CD4-positive, alpha-beta T cell treated with Interleukin-1 beta for 1 hour (primary cell): ENCODE measurements at places on chromosomes 3 and 15.

GRCh38 chr3:49172551-49173041 lies 1.2 kb downstream of the KLHDC8B start:
- no peak for DNase-seq

DNA sequence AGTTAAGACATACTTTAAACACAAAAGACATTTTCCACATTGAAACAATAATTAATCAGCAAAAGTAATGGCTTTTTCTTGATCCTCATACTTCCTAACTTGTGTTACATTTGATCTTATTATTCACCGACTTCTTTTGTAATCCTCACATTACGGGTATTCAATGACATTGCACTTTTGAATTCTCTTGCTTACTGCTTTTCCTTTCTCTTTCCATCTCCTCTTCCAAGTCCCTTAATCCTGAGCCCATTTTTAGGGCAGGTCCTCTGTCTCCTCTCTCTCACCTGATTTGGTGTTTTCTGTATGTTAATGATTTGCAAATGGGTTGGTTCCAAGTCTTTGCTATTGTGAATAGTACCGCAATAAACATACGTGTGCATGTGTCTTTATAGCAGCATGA lies 48.5 kb upstream of the RAP2B start:
- DNase-seq = no peak

DNA sequence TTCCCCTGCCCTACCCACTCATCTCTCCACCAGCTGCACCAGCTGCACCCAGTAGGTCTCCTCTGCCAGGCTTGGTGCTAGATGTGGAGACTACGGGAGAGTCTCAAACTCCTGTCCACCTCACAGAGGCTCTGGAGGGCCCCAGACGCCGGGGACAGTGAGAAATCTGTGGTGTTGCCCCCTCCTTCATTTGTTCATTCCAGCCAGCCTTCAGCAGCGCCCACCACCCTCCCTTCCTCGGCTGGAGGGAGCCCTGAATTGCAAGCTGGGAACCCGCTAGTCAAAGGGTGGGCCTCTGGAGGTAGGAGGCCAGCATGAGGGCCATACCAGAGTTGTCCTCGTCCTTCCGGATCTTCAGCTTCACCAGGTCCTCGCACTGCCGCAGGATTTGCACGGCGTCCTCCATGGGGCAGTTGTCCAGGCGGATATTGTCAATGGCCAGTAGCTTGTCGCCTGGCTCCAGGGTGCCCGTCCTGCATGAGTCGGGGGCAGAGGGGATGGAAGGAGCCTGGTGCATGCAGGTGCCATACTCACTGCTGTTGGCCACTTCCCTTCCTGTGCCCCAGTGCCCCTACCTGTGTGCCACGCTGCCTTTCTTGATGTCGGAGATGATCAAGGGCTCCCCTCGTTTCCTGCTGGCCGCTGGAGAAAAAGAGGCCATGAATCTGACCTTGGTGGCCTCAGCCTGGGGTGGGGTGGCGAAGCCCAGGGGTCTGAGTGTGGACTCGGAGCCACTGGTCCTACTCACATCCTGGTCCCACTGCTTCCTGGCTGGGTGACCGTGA lies 29.1 kb downstream of the GRIP2 start:
- DNase-seq = no peak

GRCh38 chr3:186605078-186605477 lies 7.8 kb upstream of the AHSG start:
- DNase-seq = no peak

GRCh38 chr3:184441202-184441900 lies 61.5 kb downstream of the CHRD start:
- no peak for DNase-seq

GRCh38 chr3:72234391-72234790 lies 449.4 kb upstream of the PROK2 start:
- no peak for DNase-seq

- DNase-seq = no peak
These were observed 512 bp downstream of the LARP6 start for GRCh38 chr15:70853318-70853972.

- DNase-seq = no peak
These were observed 819.7 kb upstream of the ALCAM start for GRCh38 chr3:104547031-104547430.

DNA sequence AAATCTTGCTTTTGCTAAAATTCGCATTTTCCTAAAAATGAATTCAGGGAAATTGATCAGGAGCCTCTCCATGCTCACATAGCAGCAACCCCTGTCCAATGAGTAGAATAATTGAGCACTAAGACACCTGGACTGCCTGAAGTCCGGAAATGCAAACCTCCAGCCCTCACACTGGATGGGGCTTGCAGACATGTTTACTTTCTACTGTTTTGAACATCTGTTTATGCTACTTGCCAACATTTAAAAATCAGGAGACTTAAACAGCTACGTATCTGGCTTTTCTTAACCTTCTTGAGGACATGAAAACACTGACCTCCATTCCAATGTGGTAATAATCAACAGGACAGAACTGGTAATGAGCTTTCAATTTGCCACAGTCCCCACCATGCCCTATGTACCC lies 184.4 kb downstream of the SHOX2 start:
- no peak for DNase-seq

GRCh38 chr3:71809321-71810026 lies 24.5 kb upstream of the PROK2 start:
- DNase-seq = no peak

GRCh38 chr3:4417449-4417848 lies 49.6 kb downstream of the SUMF1 start:
- DNase-seq = no peak

- no peak for DNase-seq
These were observed 43.6 kb downstream of the BLM start for GRCh38 chr15:90760661-90761232.

- DNase-seq = no peak
These were observed 342.0 kb upstream of the NR2F2 start for GRCh38 chr15:95988574-95988887.

DNA sequence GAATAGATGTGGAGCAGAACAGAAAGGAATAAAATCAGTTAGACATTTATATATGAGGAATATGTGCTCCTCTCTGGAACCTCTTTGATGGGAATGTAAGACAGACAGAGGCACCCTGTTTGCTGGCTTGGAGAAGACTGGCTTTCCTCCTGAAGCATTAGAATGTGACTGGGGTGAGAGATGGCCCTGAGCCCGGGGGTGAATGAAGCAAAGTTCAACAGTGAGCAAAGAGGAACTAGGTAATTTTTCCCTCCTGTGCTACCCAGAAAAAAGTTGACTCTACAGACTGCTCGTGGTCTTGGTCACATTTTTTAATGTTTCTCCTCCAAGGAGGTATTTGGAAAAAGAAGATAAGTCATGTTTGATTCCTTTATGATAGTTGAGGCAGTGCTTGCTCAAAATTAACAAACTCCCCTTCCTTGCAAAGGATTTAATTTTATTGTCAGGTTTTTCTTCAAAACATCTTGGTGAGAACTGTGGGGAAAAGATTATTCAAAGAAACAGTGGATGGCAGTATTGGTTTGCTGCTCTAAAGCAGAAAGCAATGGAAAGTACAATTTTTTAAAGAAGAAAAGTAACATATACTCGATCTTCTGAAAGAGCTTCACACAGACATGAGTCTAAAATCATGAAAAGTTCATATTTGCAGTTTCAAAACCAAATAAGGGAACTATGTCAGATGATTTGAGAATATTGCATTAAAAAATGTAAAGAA lies 370.4 kb upstream of the CDIN1 start:
- DNase-seq = no peak

DNA sequence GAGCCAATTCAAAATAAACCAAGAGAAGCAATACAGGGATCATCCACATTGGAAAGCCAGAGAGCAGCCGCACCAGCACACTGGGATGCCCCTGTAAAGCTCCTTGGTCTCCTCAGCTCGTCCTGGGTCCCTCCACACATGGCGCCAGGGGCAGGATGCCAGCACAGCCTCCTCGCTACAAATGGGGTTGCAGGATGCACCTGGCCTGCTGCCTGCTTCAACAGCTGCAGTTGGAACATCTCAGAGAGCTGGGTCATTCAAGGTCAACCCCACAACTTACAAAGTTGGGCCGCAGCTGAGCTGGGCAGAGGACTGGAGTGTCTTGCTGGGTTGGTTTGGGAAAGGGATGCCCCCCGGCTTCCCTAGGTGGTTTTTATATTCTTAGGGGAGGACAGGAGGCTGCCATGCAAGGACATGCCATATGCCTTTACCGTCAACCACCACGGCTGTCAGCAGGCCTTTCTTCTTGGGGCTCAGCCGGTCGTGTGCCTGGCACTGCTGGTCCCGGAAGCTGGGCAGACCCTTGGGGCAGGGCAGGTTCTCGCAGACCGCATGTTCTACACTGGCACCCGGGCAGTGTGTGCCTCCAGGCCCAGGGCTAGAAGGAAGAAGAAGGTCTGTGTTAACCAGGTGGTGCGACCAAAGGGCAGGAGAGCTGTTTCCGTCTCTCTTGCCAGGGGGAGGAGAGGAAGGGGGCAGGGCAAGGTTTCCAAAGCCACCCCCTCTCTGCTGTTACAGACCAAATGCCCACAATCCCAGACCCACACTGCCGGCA lies 225.2 kb downstream of the ADAMTS17 start:
- DNase-seq = no peak

DNA sequence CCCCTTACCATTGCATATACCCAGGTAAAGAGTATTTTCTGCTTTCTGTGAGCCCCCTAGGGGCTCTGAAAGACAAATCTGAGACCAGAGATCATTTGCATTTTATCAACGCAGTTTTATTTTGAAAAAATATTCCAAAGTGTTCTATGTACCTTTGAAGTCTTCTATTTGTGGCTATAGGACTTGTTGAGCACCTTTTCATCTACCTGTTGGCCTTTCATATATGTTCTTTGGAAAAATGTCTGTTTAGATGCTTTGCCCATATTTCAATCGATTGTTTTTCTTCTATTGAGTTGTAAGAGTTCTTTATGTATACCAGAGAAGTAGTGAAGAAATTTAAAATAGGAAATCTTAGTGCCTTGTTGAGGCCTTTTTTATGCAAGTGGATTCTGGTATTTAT lies 94.0 kb downstream of the LRRC28 start:
- DNase-seq = no peak

DNA sequence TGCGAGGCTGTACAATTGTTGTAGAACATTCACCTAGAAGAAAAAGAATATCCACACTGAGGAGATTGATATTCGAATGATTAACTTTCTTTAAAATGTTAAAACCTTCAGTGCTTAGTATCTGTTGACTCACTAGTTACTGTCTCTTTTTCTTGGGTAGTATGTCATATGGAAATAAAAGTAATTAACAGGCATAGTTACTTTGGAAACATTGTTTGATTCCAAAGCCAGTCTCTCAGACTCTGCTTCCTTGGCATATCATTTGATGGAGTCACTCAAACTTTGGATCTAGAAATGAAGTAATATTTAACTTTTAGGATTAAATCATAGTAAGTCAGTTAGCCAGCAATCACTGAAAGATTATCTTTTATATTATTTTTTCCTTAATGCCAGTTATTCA lies 63.4 kb downstream of the MAP2K5 start:
- DNase-seq = no peak

DNA sequence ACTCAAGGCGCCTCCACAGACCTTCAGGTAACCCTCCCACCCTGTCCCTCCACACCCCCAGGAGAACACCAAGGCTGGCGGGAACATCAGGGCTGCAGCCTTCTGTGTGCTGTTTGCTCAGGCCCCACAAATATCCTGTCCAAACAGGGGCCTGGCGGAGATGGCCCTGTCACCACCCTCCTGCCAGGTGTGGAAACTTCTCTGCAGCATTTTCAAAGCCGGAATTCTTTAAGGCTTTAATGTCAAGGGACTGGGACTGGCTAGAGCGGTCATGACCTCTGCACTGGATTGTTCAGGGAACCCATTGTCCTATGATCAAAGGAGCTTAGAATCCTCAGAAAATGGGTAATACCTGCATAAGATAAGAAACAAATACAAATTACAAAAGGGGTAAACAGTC lies 46.6 kb downstream of the FBLN2 start:
- no peak for DNase-seq

DNA sequence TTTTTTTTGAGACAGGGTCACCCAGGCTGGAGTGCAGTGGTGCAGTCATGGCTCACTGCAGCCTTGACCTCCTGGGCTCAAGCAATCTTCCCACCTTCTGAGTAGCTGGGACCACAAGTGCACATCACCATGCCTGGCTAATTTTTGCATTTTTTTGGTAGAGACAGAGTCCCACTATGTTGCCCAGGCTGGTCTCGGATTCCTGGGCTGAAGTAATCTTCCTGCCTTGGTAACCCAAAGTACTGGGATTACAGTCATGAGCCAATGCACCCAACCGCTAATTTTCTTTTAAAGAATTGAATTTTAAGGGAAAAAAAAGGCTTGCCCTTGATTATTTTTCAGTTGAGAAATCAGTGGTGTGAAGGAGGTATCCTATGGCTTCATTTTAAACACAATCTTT lies 334.0 kb downstream of the SOX2 start:
- DNase-seq = no peak

GRCh38 chr3:128818186-128818787 lies 61.1 kb upstream of the ACAD9 start:
- no peak for DNase-seq

DNA sequence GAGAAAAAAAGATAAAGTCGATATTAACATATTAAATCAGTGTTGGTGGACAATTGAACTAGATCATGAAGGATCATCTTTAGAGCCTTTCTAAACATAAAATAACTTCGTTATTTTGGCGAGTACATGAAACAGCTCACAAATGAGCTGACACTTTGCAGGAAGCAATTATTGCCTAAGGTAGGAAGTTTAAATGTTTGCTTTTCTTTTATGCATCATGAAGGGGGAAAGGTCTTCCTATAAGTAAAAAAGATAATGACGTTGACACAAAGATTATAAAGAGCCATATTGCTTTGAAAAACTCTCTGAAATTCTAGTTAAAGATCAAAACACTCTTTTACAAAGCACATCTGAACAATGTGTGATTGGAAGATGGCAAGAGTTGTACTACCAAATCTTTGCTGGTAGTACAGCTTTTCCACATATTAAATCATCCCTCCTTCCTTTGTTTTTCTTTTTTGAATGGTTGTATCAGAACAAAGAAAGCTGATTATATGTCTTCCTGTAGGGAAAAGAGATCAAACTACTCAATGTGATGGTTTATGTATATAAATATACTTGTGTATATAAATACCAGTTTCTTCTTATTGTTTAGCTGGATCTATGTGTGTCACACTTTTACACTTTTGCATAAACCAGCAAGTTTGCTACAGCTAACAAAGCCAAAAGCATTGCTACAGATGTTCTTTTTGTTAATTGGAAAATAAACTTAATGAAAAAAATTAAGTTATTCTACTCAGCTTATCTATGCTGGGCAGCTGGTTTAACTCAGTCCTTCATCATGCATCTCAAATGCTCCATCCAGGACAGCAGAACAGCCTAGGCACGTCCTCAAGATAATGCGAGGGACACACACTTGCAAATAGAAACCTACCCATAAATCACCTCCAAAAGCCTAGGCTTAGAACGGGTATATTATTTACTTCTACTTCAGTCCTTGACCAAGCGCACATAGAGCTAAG lies 850.8 kb upstream of the ROBO1 start:
- DNase-seq = no peak

DNA sequence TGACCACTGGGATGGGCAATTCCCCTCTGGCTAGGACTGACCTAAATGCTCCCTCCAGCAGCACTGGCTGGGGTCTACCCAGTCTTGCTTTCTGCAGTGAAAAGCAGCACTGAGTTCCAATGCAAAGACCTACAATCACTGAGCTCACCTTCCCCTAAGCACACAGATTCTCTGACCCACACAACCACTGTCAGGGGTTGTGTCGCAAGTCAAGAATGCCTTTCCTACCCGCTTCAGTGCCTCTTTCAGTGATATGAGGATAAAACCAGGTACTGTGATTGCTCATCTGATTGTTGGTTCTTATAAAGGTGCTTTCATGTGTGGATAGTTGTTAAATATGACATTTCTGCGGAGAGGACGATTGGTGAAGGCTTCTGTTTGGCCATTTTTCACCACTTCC lies 345.6 kb downstream of the GAP43 start:
- DNase-seq = no peak
